Activated CD8-positive, alpha-beta T cell treated with anti-CD3 and anti-CD28 coated beads, Interleukin-2, amount 10 ng/mL, durations not matched to agents 7 days and 5 days (primary cell): ENCODE measurements at places on chromosomes 4 and X. TPM values are rescaled to one million over a fixed set of nuclear protein-coding genes. Genes with fewer than 3 reads are reported as not detected.

The SYP gene
- total RNA-seq: 2.6 TPM

The TMPRSS11A gene
- not detected for total RNA-seq

The TLR3 gene
- 0.70 TPM for total RNA-seq

The MAGEA1 gene
- total RNA-seq: not detected

The CENPE gene
- 71.0 TPM for total RNA-seq

The MTNR1A gene
- total RNA-seq: not detected

The TRIM75 gene
- not detected for total RNA-seq

The EVC2 gene
- total RNA-seq: 1.1 TPM

The NMU gene
- total RNA-seq: not detected

The OTUD6A gene
- not detected for total RNA-seq

The BTC gene
- total RNA-seq: not detected

The PRICKLE3 gene
- 13.9 TPM for total RNA-seq

The OSTC gene
- 81.6 TPM for total RNA-seq

The SSX4B gene
- total RNA-seq: not detected

The SPON2 gene
- total RNA-seq: 14.7 TPM

The HTRA3 gene
- not detected for total RNA-seq

The FHIP1A gene
- total RNA-seq: not detected

The GRPEL1 gene
- total RNA-seq: 43.1 TPM

The VCX2 gene
- total RNA-seq: not detected

The TAF7L gene
- not detected for total RNA-seq

The NAA11 gene
- not detected for total RNA-seq

The XAGE2 gene
- not detected for total RNA-seq

The CAPN6 gene
- total RNA-seq: not detected

The PHEX gene
- total RNA-seq: 0.24 TPM

The IL13RA1 gene
- not detected for total RNA-seq

The YIPF7 gene
- not detected for total RNA-seq

The ART3 gene
- not detected for total RNA-seq

The MAGED2 gene
- total RNA-seq: 50.4 TPM

The RTL9 gene
- not detected for total RNA-seq

The HHIP gene
- total RNA-seq: not detected
